ENCODE measurements at places on chromosomes 7 and 10.

DNA sequence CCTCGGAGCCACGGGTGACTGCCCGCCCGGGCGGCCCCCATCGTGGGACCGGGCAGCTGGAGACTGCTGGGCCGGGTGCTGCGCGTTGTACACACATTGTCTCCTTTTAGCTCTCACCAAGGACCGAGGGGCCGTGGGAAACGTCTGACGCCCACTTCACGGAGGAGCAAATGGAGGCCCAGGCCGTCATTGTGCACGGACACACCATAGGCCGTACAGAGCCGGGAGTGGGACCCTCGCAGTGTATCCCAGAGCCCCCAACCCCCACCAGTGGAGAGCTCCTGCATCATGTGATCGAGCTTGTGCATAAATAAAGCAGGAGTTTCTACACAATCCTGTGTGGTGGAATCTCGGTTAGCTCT, 722 bp downstream of the DENND10 start:
- no peak for DNase-seq

- DNase-seq, result no peak
These were observed 364 bp downstream of the ZNF518A start for GRCh38 chr10:96130326-96130995.

- no peak for DNase-seq
These were observed 628 bp downstream of the MRPS33 start for GRCh38 chr7:141014125-141014523.

DNA sequence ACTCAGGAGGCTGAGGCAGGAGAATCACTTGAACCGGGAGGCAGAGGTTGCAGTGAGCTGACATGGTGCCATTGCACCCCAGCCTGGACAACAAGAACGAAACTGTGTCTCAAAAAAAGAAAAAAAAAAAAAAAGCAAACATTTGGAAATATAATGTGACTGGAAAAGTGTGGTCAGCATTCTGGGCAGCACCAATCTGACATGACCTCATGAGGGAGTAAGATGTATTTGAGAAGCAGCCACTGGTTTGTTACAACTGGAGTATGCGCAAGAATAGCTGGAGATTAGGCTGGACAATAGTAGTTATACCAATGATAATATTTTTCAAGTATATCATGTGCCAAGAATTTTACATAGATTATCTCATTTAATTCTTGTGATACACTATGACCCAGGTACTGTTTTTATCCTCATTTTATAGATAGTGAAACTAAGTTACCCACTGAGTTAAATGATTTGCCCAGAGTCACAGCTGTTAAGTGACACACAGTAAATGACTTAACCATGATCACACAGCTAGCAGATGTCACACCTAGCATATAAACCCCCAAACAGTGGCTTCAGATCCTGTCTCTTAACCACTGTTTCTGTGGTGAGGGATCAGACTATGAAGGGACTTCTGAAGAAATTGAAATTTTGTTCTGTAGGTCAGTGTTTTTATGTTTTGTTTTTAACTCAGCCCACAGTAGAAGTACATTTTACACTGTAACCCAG, 11.1 kb downstream of the MCU start:
- no peak for DNase-seq

DNA sequence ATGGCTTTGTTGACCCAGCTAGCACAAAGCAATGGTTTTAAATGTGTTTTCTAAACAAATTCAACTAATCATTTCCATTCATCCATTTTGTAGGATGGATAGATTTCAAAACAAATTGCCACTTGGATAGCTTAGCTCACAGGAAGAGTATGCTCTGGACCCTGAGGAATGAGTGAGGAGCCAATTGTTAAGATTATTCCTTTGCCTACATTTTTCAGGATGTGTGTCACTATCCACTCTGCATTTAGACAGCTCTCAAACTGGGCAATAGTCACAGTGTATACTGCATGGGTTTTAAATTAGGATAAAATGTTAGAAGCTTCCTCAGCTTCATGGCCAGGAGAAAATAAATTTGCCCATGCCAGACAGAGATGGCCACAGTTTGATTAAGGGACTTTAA, 605.6 kb upstream of the TEX47 start:
- DNase-seq, result no peak

DNA sequence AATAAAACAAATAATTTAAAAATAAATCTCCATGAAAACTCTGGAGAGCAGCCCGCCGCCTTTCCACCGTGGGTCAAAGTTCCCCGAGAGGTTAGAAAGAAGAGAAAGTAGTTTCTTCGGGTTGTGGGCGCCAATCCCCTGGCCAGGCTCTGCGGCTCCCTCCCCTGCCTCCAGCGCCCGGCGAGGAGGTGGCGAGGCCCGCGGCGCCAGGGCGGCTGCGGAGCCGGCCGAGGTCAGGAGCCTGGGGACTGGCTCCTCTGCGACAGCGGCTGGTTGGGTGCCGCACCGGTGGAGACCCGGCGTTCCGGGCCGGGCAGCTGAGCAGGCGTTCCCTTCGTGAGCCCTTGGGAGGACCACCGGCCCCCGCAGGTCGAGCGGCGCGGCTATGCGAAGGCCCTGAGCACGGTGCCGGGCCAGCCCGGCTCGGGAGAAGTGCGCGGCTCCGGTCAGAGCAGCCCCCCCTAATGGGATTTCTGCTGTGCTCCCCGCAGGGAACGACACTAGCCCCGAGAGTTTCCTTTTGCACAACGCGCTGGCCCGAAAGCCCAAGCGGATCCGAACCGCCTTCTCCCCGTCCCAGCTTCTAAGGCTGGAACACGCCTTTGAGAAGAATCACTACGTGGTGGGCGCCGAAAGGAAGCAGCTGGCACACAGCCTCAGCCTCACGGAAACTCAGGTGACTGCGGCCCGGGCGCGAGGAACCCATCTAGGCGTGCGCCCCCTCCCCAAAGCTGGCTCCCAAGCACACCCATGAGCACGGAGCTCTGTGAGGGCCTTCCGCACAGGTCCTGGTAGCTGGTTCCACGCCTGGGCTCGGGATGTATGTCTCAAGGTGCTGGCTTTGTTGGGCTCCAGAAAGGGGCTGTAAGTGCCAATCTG, 2.8 kb downstream of the EMX2 start:
- DNase-seq, result no peak

GRCh38 chr10:126014309-126014708, 117.9 kb downstream of the FANK1 start:
- DNase-seq, result no peak

DNA sequence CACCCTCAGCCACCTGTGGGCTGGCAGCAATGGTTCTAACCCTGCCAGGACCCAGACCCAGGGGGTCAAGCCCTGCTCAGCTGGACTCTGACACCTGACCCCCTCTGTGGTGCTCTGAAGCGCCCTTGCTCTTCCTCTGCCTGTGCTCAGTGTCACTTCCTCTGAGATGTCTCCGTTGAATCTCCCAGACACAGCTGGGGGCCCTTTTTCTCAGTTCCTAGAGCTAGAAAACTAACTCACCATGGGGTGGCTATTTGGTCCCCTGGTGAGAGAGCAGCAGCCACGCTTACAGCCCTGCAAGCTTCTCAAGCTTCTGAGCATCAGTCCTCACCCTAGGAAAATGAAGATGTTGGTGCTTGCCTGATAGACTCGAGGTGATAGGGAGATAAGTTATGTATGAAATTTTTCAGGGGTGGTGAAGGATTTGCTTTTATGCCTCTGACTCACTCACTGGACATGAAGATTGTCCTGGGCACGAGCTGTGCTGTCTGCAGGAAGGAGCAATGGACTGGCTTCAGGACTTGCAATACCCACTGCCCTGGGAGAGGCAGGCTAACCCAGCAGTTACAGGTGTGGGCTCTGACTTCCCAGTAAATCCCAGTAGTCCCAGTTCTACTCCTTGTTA, 29.6 kb downstream of the COL13A1 start:
- DNase-seq, result no peak

DNA sequence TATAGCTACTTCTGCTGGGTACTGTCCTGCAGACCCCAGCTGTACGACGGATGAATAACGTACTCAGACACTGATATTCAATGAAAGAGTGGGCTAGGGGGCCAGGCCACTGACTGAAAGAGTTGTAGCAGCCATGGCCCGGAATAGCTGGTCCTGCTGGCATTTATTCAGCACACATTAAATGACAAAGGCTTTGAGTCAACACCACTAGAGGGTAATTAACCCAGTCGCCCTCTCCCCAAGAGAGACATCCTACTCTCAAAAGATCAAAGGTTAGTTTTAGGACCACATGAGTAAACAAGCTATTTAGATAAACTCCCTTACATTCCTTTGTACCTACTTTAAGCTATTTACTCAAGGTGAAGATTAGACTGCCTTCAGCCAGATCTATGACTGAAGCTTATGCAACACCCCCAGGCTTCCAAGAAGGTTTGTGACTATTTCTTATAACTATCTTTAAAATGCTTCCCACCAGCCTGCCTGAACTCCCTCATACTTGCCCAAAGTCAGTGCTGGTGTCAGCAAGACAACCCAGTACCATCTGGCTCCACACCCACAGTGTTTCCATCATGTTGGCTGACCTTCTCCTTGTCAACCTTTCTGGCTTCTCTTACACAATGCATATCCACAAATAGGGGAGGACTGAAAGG, 629.1 kb downstream of the SORCS1 start:
- no peak for DNase-seq

DNA sequence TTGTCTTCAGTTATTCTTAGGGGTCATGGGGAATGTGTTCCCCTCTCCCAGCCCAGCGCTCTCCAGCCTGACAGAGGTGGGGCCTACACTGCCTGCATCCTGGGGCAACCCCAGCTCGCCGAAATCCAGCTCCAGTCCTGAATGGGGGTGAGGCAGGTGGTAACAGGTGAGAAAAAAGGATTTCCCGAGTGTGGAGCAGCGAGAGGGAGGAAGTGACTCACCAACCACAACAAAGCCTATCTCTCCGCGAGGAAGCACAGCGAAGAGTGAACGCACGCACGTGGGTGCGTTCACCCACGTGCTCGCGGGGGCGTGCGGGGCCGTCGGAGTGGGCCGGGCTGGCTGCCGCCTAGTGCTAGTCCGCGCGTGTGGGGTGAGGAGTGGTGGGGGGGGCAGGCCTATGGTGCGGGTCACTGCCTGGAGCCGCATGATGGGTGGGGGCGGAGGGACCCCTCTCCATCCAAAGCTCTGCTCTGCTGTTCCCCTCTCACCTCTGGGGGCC, 855 bp upstream of the PALD1 start:
- DNase-seq, result peak; percentile 41

DNA sequence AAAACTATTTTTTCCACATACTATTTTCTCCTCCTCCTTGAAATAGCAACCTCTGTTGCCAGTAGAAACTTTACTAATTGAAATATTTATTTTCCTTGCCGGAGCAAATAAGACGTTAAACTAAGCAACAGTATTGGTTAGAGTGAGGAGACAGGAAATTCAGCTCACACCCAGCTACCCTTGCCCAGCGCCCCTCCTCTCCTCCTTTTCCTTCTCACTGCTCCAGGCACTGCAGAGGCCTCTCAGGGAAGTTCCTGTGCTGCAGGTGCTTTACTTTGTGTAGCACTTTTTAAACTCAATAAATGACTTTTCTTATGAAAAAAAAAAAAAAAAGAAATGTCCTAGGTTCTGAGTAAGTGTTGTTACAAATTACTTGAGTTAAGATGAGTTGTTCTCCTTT, 134.0 kb downstream of the SEMA3E start:
- no peak for DNase-seq

DNA sequence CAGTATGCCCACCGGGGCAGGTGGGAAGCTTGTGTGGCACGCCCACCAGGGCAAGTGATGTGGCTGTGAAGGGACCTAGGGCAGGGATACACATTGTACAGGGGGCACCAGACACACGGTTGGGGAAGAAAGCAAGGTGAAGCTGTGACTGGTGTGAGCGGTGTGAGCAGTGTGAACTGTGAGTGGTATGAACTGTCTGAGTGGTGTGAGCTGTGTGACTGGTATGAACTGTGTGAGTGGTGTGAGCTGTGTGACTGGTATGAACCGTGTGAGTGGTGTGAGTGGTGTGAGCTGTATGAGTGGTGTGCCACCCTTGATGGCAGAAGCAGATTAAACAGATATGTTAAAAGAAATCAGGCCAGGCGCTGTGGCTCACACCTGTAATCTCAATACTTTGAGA, 48.1 kb downstream of the DPYSL4 start:
- no peak for DNase-seq

DNA sequence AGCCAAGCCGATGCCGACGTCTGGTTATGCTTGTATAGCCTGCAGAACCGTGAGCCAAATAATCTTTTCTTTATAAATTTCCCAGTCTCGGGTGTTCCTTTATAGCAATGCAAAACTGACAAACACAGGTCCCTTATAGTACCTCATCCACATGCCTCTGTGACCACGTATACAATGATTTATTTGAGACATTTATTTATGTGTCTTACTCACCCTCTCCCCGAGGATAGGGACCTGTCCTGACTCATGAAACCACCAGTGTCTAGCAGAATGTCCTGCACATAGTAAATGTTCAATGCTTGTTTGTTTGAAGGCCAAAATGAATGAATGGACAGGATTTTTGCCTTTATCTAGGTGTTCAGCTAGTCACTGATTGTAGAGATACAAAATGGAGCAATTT, 147.9 kb upstream of the FZD8 start:
- DNase-seq, result no peak

GRCh38 chr7:27840313-27840712, 100.4 kb downstream of the TAX1BP1 start:
- no peak for DNase-seq

- no peak for DNase-seq
These were observed 51.0 kb upstream of the INPP5A start for GRCh38 chr10:132486539-132487121.

DNA sequence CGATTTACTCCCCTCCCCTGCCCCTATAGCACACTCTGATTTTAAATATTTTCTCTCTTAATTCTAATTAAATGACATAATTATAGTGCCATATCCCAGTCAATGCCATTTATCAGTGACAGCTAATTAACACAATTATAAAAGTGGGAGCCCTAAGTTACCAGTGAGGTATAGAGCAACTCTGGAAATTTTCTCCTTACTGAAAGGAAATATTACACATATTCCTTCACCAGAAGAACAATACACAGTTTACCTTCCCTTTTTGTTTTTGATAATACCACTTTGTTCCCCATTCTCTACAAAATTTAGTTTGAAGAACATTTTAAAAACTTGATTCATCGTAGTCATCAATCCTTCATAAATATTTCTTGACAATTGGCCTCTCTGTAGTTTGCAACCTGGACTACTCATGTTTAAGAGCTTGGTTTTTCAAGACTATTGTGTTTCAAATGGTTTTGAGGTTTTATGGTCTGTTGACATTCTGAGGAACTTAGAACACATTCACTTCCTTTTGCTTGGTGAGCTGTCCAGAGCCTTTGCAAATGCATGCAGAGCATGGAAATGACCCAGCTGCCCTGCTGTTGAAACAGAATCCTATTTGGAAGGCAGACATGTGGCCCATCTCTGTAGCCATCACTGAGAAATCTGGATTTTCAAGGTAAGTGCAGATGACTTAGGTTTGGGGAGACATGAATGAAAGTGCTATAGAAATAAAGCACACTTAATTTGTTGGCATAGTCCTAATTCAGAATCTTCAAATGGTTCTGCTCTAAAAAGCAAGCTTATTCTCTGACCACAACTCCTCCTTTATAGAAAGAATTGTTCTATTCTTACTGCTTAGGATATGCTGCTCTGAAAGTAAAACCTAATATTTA, at the start of gene GPR141:
TSS of gene GPR141 (plus strand) at position 521 of the 875 bp plus-strand sequence. CDS start 56,628 bp downstream, outside the sequence.
- no peak for DNase-seq

DNA sequence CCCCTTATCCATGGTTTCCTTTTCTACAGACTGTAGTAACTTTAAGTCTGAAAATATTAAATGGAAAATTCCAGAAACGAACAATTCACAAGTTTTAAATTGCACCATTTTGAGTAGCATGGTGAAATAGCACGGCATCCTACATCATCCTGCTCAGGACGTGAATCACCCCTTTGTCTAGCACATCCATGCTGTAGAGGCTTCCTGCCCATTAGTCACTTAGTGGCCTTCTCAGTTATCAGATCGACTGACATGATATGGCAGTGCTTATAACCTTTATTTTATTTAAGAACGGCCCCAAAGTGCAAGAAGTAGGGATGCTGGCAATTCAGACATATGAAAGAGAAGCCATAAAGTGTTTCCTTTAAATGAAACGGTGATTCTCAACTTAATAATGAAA, 82.7 kb downstream of the CPXM2 start:
- no peak for DNase-seq

Data from stimulated activated CD8-positive, alpha-beta memory T cell treated with anti-CD3 and anti-CD28 coated beads, Interleukin-7, amount 100 ng/mL, for 1 hour (primary cell).